HS-27A (cell line): ENCODE measurements at places on chromosomes 6 and 20.

DNA sequence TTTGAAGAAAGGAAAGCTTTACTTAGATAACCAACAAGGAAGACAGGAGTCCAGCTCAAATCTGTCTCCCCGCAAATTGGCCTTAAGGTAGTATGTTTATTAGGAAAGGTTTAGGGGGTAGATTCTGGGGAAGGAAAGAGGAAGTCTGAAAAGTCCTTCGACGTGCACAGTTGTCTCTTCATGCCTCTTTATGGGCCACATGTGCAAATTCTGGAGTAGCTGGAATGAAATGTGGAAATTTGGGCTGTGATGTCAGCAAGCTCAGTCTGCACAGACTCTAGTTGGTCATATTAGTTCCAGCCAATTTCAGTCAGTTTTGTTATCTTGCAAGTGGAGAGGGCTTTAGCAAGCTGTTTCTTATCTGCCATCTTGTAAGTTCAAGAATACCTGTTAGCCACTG is 50.1 kb downstream of the NUP153 start:
- no peak for DNase-seq

- DNase-seq: no peak
These were observed 17.7 kb downstream of the SNX9 start for GRCh38 chr6:157840776-157841175.

DNA sequence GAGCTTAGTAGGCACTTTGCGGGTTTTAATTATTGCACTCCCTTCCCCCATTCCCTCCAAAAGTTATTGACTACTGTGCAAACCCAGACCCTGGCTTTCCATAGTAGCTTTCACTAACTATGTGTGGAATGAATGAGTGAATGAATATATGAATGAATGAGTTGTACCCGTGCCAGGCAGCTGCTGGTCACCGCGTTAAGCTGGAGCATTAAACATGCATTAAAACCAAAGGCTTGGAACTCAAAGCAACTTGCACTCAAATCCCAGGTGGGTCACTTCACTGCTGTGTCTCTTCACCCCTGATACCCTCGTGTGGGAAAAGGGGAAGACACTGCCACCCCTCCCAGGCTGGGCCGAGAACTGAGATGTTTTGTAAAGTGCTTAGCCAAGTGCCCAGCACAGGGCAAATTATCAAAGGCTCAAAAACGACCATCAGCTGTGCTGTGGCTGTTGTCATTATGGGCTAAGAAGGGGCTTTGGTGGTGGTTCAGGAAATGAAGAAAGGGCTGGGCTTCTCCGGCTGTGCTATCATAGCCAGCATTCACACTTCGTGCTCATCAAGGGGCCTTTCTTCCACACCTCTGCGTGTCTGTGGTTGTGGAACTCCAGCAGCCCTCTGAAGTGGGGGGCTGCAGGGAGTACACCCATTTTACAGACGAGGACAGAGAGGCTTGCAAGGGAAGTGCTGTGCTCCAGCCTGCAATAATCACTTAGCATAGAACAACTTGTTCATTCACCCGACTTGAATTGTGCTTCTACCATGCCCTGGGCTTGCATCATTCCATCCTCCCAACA is 60.2 kb upstream of the STX16 start:
- DNase-seq: no peak

GRCh38 chr6:134436950-134437349 is 119.0 kb upstream of the SGK1 start:
- DNase-seq: no peak

GRCh38 chr6:136994782-136995181 is 50.0 kb downstream of the IL20RA start:
- no peak for DNase-seq

DNA sequence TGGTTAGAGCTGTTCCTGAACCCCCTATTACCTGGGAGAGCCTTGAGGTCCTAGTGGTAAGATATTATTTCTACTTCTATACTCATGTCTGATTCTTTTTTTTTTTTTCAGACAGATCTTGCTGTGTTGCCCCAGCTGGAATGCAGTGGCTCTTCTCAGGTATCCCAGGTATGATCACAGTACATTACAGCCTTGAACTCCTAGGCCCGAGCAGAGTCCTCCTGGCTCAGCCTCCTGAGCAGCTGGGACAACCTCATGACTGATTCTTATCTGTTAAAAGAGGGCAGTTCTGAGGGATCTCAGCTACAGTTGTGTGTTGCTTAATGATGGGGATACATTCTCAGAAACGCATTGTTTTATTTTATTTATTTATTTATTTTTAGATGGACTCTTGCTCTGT is 30.2 kb downstream of the BAK1 start:
- DNase-seq: no peak

DNA sequence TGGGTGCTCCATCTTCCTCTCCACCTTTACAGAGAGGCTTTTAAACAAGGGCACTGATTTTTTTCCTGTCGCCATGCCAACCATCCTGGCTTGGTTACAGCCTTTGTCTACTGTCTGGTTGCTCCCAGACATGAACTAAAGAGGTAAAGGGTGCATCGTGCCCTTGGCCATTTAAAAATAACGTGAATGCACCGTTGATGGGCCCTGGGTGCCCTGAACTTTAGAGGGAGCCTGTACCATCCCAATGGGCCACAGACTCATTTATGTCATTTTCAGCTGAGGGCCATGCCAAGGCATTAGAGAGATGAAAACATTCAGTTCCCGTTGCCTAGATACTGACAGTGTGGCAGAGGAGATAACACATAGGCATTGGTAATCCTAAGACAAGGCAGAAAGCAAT is 23.3 kb downstream of the TMC2 start:
- no peak for DNase-seq

DNA sequence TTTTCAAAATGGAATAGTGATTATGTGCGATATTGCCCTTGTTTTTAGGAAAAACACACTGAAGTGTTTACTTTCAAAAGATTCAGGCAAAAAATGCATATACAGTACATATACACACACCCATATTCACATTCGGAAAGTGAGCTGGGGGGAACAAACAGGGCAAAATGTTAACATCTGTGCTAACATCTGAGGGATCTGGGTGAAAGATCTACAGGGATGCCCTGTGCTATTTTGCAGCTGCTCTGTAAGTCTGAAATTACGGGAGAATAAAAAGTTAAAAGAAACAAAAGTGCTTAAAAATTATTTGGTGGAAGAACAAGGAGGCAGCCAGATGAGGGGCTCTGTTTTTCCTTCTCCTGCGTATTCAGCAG is 860 bp downstream of the CST3 start:
- no peak for DNase-seq

GRCh38 chr6:110731196-110731595 is 84.1 kb downstream of the CDK19 start:
- no peak for DNase-seq

DNA sequence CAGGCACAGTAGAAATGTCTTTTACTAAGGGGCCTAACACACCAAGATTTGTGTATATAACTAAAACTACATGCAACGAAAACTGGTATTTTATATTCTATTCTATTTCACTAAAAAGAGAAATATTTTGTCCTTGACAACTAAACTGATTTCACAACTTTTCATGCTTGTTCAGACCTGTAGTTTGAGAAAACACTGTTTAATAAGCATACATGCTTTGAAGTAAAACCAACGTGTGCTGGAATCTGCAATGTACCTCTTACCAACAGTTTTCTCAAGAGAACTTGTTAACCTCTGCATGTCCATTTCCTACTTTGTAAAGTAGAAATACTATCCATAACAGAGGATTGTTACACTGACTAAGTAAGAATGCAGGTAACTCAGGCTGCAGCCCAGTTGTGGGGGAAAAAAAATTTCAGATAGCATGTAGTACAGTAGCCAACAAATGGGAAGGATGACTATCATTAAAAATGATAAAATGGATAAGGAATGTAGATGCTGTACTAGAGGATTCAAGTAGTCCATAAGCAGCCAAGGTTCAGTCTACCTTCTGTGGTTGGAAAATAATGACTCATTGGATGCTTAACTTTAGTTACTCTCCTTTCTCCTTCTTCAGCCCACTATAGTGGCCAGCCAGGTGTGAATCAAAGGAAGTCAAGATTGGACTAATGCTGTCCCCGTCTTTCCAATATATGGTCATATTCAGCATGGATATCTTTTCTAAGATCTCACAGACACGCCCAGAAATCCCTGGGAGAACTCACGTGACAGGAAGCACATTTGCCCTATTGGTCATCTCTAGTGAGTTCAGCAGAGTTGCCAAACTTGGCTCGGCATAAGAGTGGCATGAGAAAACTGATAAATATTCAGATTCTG is 65.2 kb downstream of the HFE start:
- DNase-seq: no peak

GRCh38 chr6:35554811-35555210 is 42.1 kb upstream of the TULP1 start:
- no peak for DNase-seq

DNA sequence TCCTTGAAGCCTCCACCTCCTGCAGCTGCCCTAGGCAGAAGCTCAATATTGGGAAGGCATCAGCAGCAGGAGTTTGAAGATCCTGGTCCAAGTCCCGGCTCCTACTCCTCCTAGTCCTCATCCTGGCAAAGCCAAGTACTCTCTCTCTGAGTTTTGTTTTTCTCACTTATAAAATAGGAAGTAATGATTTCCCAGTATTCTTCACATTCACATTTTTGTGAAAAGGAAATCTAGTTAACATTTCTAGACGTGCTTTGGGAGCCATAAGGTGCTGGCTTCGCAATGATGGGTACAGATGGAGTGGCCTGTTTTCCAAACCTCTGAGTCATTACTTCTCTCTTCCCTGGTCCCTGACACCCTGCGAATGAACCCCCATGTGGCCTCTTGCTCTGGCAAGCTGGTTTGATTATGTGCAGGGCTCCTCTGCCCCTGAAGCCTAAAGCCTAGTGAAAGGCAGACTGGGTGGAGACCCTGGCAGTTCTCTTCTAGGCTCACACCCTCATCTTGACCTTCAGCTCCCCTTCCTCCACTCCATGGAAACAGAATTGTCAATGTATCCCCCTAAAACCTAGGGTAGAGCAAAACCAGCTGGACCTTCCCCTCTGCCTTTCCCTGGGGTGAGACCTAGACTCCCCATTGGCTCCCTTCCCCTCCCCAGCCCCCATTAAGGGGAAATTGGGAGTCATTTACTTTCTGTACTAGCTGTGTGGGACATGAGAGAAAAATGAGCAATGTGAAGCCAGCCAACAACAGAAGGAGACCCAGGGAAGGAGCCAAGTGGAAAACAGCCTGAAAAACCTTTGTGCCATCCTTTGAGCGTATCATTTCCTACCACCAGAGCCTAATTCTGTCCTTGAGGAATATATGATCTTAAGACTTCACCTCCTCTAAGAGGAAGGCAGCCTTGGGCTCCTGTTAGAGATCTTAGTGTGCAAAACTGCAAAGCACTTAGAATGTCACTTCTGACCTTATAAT is 158.4 kb downstream of the UST start:
- DNase-seq: no peak

DNA sequence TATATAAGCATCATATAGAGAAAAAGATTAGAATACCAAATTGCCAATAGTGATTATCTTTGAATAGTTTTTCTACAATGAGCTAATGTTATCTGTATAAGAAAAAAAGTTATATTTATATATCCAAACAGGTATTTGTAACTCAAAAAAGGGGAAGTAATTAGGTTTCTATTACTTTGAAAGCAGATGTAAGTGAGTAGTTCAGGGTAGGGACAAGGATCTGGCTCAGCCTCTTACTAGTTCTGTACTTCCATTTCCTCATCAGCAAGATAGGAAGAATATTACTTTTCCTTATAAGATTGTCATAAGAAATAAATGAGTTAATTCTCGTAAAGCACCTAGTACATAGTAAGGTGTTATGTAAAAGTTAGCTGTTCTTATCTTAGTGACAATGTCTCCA is 32.2 kb downstream of the AHI1 start:
- no peak for DNase-seq

GRCh38 chr6:28606424-28607391 is 81.0 kb downstream of the GPX5 start:
- DNase-seq: peak; percentile 77

GRCh38 chr6:137173501-137173900 is at the start of gene IL22RA2:
Gene IL22RA2, minus strand, starts transcription at chr6:137173644. Its CDS starts 11,895 bp downstream, at chr6:137161749.
- no peak for DNase-seq

- DNase-seq: no peak
These were observed 880 bp upstream of the CPXM1 start for GRCh38 chr20:2801286-2801728.

DNA sequence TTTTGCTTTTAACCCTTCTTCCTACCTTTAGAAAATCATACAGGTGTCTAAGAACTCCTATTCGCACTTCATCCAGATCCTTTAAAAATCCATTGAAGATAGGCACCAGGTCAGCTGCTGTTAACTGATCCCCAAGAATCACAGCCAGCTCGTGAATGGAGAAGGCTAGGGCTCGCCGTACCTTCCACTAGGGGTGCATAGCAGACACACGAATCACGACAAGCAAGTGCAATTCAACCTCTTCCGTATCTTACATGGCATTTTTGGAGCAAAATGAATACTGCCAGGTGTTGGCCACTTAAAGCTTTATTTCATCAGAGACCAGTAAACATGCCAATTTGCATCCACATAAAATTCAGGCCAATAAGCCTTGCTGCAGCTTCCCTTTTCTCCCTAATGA is 10.8 kb upstream of the ANKRD60 start:
- DNase-seq: no peak

GRCh38 chr20:47740121-47740861 is 45.0 kb downstream of the SULF2 start:
- DNase-seq: no peak

DNA sequence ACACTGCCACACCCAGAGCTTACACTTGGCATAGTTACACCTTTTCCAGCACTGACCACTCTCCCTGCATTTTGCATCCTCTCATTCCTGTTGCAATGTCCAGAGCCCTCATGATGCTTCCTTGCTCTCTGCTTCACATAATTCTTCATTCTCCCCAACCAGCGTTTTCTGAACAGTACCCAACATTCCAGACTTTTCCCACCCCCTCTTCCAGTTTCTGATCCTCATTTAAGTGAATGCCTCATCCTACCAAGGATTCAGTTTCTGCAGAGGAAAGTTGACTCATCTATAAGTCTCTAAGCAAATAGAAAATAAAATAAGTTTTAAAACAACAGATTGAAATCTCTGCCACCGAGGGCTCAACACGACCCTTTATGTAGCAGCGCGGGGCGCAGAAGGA is 321.3 kb upstream of the TCF21 start:
- no peak for DNase-seq

GRCh38 chr6:30060606-30061091 is 416 bp upstream of the POLR1H start:
- peak; percentile 15 for DNase-seq

- no peak for DNase-seq
These were observed 59.8 kb upstream of the FNDC1 start for GRCh38 chr6:159109391-159109790.

- no peak for DNase-seq
These were observed 16.9 kb downstream of the CCR6 start for GRCh38 chr6:167139761-167140160.

- no peak for DNase-seq
These were observed 25.2 kb downstream of the ADA start for GRCh38 chr20:44626278-44626677.

- DNase-seq: no peak
These were observed 24.7 kb downstream of the TAF4 start for GRCh38 chr20:62040933-62041332.

GRCh38 chr20:21237956-21238799 is 65.0 kb upstream of the XRN2 start:
- DNase-seq: no peak

- DNase-seq: no peak
These were observed 40.2 kb upstream of the NEDD9 start for GRCh38 chr6:11272491-11273192.
